Fibroblast of the aortic adventitia (primary cell): ENCODE measurements at places on chromosomes 16 and 17.

DNA sequence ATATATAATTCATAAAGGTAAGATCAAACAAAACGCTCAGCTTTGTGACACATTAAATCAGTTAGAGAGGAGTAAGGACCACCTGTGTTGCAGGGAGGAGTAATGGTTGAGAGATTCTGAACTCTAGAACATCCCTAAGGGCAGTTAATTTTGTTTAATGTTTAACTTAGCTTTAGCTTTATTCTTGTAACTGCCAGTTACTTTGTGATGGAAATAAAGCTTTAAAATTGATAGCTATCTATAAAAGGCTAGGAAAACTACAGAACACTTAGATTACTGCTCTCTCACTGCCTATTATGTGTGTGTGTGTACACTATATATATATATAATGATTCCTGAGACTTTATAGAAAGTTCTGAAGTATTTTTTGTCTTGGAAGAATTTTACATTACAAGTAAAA is 37.8 kb downstream of the PTRH2 start:
- no peak for DNase-seq

- no peak for DNase-seq
Measured at GRCh38 chr16:23786964-23787561, 32.2 kb downstream of the CHP2 start.

GRCh38 chr16:49977427-49977826 is 47.6 kb upstream of the CNEP1R1 start:
- DNase-seq, result no peak

DNA sequence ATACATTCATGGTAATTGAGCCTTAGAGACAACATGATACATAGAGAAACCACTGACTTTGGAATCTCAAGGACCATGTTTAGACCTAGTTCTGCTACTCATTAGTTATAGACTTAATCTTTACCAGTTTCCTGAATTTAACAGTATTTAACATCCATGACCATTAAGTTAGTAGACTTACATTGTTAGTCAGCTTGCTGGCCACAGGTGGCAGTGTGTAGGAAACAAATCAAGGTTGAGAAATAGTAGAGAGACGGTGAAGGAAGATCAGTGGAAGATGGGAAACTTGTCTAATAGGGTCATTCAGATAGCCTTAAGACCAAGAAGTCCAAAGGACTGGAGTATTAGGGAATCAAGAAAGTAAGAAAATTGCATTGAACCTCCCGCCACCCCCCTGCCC is 31.0 kb downstream of the OMG start:
- DNase-seq, result no peak

GRCh38 chr16:12160249-12160648 is 183.7 kb downstream of the SNX29 start:
- peak; percentile 27 for DNase-seq

DNA sequence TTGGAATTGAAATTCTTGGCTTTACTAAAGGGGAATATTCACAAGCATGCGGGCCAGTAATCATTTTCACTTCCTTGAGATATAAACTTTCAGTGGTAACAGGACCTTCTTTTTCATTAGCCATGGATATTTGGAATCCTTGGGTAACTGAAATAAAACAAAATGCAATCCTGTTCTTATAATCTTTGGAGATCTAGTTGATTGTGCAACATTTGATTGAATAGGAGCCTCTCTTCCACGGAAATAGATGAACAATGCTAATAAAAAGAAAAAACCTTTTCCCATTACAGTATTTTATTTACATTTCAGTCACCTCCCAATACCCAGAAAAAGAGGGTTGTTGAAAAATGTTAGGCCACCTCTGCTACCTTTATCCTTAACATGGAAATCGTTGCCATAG is 225.6 kb downstream of the MAP2K6 start:
- DNase-seq, result no peak

DNA sequence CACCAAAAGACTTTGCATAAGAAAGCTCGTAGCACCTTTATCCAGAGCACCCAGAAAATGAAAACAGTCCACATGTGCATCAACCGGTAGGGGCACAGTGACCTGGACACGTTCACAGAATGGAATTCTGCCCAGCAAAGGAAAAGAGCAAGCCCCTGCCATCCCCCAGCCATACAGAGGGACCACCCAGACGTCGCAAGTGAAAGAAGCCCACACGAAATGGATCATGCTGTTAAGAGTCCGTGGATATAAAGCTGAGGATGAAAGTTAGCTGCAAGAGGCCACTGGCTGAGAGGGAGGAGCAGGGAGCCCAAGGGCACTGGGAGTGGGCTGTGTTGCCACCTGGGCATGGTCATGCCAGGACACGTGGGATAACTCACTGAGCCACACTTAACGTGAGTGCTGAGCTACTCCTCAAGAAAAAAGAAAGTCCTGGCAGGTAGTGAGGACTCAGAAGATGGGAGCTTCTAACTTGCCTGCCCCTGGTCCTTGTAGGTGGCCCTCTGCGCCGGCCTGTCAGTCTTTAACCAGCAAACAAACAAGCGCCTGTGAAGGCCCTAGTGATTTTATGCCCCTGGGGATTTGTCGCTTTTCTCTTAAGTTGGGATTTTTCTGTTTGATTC is 190.7 kb downstream of the C16orf95 start:
- no peak for DNase-seq

GRCh38 chr17:27808628-27809027 is 8.3 kb upstream of the NOS2 start:
- no peak for DNase-seq

DNA sequence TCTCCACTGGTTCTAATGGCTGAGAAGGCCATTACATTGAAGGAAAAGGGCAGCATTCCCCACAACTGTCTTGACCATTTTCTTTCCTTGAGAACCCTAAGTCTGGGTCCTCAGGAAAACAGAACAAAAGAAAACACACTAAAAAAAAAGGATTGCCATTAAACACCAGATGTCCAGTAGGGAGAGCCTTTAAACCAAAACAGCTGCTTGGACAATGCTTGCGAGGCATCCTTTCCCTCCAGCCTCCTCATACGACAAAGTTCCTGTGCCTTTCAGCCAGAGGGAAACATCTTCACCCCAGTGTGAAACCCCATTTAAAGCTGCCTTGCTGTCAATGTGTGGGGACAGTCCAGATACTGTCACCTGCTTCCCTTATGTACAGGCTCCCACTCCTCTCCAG is 74.3 kb downstream of the MMD start:
- DNase-seq, result no peak

GRCh38 chr17:22233382-22233781 is 541.1 kb downstream of the KCNJ18 start:
- no peak for DNase-seq
